Immature natural killer cell (primary cell): ENCODE measurements at places on chromosomes 5 and 9. TPM values are rescaled to one million over a fixed set of nuclear protein-coding genes. Genes with fewer than 3 reads are reported as not detected.

GRCh38 chr5:6494939-6495338 is 46.3 kb downstream of the UBE2QL1 start:
- no peaks in the 10 kb centered on the region for H3K4me1 ChIP-seq
- no peak overlapping the region for H3K4me3 ChIP-seq
- no peak overlapping the region for H3K27ac ChIP-seq
- no peaks in the 10 kb centered on the region for H3K27me3 ChIP-seq

The HRH2 gene
- polyA plus RNA-seq: 0.14 TPM

GRCh38 chr5:165874851-165875250 is 2369.4 kb downstream of the MAT2B start:
- no peak for DNase-seq
- H3K4me1 ChIP-seq: no peaks in the 10 kb centered on the region
- peaks cover 7% of the 10 kb centered on the region for H3K36me3 ChIP-seq

The ENTPD8 gene
- polyA plus RNA-seq: not detected

DNA sequence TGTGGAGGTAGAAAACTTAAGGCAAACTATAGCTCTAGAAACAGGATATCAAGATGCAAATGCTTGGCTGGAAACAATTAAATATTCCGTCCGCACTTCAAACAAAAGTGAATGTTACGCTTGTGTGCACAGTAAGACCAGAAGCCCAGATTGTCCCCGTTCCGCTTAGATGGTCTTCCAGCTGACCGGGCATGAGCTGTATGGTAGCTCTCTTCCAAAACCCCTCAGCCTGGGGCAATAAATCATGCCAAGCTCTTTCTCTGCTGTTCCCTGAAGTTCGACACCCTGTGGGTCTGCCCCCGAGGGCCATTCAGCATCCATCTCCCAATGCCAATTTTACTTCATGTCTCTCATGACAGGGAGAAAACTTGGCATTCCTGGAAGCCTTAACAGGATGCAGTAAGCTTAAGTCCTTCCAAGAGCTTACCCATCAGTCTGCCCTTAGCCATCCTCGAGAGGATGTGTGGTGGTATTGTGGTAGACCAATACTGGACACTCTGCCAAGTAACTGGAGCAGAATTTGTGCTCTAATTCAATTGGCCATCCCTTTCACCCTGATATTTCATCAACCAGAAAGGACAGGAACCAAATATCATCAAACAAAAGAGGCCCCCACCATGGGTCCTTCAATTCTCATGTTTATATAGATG is 70.7 kb upstream of the RANBP6 start:
- no peak for DNase-seq
- no peak overlapping the region for H3K27ac ChIP-seq
- H3K4me1 ChIP-seq: no peaks in the 10 kb centered on the region

- H3K4me1 ChIP-seq: no peaks in the 10 kb centered on the region
- no peak overlapping the region for H3K4me3 ChIP-seq
- H3K27me3 ChIP-seq: no peaks in the 10 kb centered on the region
- no peaks in the 10 kb centered on the region for H3K36me3 ChIP-seq
These were observed 420.6 kb upstream of the TYRP1 start for GRCh38 chr9:12272471-12273120.
